Testis (tissue), 5 donors: ENCODE measurements at places on chromosomes 12 and 14. TPM values are rescaled to one million over a fixed set of nuclear protein-coding genes. Genes with fewer than 3 reads are reported as not detected.
A peak's percentile ranks its signal among the peaks of the same experiment; 100 is the strongest.

Gene CACNA2D4
- total RNA-seq = 15.8 TPM

Gene OLR1
- total RNA-seq = 2.5 TPM

Gene EMP1
- total RNA-seq = 29.2 TPM

Gene YARS2
- total RNA-seq = 19.5 TPM

Gene PCED1B
- 56.1 TPM for total RNA-seq

Gene TESPA1
- 0.79 TPM for total RNA-seq

Gene SERPINA5
- 1,154 TPM for total RNA-seq

- H3K4me3 ChIP-seq = no peak overlapping the region
- H3K4me1 ChIP-seq = no peaks in the 10 kb centered on the region
- H3K36me3 ChIP-seq = no peaks in the 10 kb centered on the region
- no peaks in the 10 kb centered on the region for H3K27me3 ChIP-seq
Measured at GRCh38 chr12:50314636-50315312, 31.5 kb upstream of the LIMA1 start.

- peak overlapping the region; percentile 99 for H3K27ac ChIP-seq
- no peaks in the 10 kb centered on the region for H3K27me3 ChIP-seq
- H3K4me3 ChIP-seq = peak overlapping the region; percentile 98
Measured at GRCh38 chr12:6752167-6752920, 597 bp downstream of the MLF2 start.

GRCh38 chr14:56422703-56423213 lies 156.8 kb upstream of the TMEM260 start:
- H3K27ac ChIP-seq = no peak overlapping the region
- no peaks in the 10 kb centered on the region for H3K36me3 ChIP-seq
- H3K27me3 ChIP-seq = no peaks in the 10 kb centered on the region
- peak; percentile 71 for DNase-seq
- peaks cover 7% of the 10 kb centered on the region for H3K4me1 ChIP-seq

- H3K27ac ChIP-seq = no peak overlapping the region
- no peak for DNase-seq
- H3K4me1 ChIP-seq = no peaks in the 10 kb centered on the region
- H3K4me3 ChIP-seq = no peak overlapping the region
Measured at GRCh38 chr12:1805441-1806081, 14.8 kb upstream of the LRTM2 start.

- H3K27me3 ChIP-seq = no peaks in the 10 kb centered on the region
- H3K27ac ChIP-seq = no peak overlapping the region
- no peaks in the 10 kb centered on the region for H3K36me3 ChIP-seq
- H3K4me1 ChIP-seq = no peaks in the 10 kb centered on the region
Measured at GRCh38 chr12:43338848-43339526, 213.0 kb downstream of the ADAMTS20 start.

GRCh38 chr12:98127336-98127679 lies 388.1 kb upstream of the TMPO start:
- H3K36me3 ChIP-seq = no peaks in the 10 kb centered on the region
- no peak for DNase-seq
- no peaks in the 10 kb centered on the region for H3K27me3 ChIP-seq
- peaks cover 4% of the 10 kb centered on the region for H3K4me1 ChIP-seq

GRCh38 chr12:88245905-88246304 lies 103.8 kb downstream of the TMTC3 start:
- no peaks in the 10 kb centered on the region for H3K27me3 ChIP-seq
- H3K4me3 ChIP-seq = no peak overlapping the region
- no peak for DNase-seq

DNA sequence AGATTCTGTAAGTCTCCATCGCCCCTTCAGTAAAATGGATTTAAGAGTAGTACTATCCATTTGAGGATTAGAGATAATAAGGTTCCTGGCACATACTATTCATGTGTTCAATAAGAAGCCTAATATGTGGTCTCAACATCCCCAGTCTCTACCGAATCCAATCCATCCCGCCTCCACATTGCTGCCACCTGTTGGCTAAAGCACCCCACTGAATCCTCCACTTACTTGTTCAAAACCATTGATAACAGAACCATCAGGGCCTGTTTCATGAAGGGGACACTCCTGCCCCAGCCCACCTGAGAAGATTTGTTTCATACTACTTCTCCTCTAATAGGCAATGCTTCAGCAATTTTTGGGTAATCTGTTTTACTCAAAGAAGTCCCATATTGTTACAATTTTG lies 147.5 kb downstream of the SLC2A13 start:
- H3K27ac ChIP-seq = no peak overlapping the region
- DNase-seq = no peak
- H3K4me3 ChIP-seq = no peak overlapping the region
- H3K27me3 ChIP-seq = no peaks in the 10 kb centered on the region
- no peaks in the 10 kb centered on the region for H3K36me3 ChIP-seq

DNA sequence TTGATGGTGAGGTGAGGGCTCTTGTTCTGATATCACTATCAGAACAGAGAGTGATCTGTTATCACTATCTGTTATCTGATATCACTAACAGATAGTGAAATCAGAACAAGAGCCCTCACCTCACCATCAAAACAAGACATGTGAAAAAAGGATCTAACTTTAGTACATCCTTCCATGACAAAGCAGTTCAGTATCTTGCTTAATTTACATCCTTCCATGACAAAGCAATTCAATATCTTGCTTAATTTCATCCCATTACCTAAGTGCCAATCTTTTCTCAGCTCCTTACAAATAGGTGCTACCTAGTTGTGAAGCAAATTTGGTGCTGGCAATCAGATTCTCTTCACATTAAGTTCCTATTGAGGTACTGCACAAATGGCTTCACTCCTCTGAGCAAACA lies 1865.6 kb upstream of the FLRT2 start:
- H3K36me3 ChIP-seq = no peaks in the 10 kb centered on the region
- no peaks in the 10 kb centered on the region for H3K4me1 ChIP-seq
- H3K4me3 ChIP-seq = no peak overlapping the region

DNA sequence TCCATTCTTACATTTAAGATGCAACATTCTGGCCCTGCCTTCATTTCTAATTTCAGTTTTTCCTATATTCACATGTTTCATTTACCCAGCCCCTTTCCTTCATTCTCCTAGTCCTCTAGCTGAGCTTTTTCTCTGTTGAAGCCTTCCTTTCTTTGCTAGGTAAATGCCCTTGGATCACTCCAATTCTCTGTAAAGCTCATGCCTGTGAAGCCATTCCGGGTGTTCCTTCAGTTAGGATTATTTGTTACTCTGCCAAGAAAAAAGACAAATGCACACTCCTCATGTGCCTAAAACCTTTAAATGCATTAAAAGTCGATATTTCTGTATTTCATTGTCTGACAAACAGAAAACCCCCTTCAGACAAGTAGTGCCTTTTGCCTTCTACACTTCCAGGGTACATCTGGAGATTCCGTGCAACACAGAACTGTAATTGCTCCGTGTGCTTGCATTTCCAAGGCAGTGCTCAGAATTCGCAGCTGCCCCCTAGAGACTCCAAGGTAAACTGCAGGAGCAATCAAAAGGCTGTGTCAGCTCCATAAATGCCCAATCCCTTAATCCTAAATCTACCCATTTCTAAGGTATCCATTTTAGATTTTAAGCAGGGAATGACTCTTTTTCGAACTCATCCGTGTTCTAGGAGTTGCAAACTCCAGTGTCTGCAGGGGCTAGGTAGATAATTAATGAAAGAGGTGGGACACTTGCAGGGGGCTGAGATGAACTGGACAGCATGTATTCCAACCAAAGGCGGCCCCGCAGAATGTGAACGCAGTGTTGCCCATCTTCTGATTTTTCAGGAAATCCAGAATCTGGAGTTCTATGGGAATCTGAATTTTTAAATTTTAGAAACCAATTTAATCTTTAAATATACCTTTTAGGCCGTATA lies 320.2 kb downstream of the GRIN2B start:
- no peaks in the 10 kb centered on the region for H3K36me3 ChIP-seq
- H3K27ac ChIP-seq = no peak overlapping the region
- H3K27me3 ChIP-seq = no peaks in the 10 kb centered on the region
- DNase-seq = peak; percentile 72

DNA sequence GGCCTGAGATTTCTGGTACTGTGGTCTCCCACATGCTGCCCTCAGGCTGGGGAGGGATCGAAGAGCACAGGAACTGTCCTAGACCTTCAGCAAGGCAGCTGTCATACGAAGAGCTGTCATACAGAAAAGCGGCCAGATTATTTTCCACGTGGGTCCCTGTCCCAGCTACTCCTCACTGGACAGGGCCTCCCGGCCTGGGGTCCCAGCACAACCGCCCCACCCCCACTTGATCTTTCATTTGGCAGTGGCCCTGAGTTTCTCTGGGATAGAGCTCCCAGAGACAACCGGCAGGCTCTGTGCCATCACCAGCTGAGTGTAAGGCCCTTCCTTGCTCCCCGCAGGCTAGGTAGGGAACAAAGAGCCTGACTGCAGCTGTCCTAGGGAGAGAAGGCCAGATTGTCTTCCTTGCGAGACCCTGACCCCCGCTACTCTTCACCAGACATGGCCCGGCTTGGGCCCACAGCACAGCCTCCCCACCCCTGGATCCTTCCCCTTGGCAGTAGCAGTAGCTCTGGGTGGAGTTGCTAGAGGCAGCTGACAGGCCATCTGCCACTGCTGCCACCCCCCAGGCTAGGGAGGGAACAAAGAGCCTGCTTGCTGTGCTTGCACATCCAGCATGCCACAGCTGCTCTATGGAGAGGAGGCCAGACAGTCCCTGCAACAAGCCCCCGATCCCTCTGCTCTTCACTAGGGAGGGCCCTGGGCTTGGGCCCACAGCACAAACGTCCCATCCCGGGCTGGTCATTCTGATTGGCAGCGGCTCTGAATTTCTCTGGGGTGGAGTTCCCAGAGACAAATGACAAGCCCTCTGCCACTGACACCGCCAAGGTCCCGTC lies 3.1 kb upstream of the OR4N2 start:
- no peaks in the 10 kb centered on the region for H3K36me3 ChIP-seq
- no peaks in the 10 kb centered on the region for H3K27me3 ChIP-seq
- no peak overlapping the region for H3K27ac ChIP-seq
- no peak for DNase-seq

- H3K27ac ChIP-seq = no peak overlapping the region
- no peaks in the 10 kb centered on the region for H3K27me3 ChIP-seq
- DNase-seq = no peak
- no peaks in the 10 kb centered on the region for H3K4me1 ChIP-seq
- H3K4me3 ChIP-seq = no peak overlapping the region
- no peaks in the 10 kb centered on the region for H3K36me3 ChIP-seq
Measured at GRCh38 chr12:80299219-80299618, 144.8 kb upstream of the PTPRQ start.

- no peaks in the 10 kb centered on the region for H3K4me1 ChIP-seq
- H3K36me3 ChIP-seq = no peaks in the 10 kb centered on the region
- no peaks in the 10 kb centered on the region for H3K27me3 ChIP-seq
- H3K4me3 ChIP-seq = no peak overlapping the region
- no peak overlapping the region for H3K27ac ChIP-seq
Measured at GRCh38 chr12:16607906-16608775, 2.2 kb upstream of the LMO3 start.

- no peak overlapping the region for H3K27ac ChIP-seq
- H3K4me3 ChIP-seq = no peak overlapping the region
- no peaks in the 10 kb centered on the region for H3K36me3 ChIP-seq
- no peaks in the 10 kb centered on the region for H3K27me3 ChIP-seq
- H3K4me1 ChIP-seq = no peaks in the 10 kb centered on the region
Measured at GRCh38 chr14:36430169-36430568, 89.9 kb downstream of the NKX2-1 start.

DNA sequence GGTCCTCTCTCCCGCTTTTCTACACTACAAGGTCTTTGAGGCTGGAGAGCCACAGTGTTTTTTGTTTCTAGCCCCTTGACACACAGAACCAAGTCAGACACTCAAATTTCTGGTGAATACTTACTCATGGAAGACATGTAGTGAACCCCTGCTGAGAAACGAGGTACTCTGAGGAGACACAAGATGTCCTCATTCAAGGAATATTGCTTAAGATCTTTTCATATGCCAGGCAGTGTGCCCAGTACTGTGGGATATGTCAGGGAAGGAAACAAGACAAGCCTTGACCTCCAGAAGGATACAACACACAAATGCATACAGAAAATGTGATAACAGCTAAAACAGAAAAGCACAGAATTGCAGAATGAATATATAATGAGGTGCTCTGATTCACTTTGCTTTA lies 75.9 kb downstream of the TMTC1 start:
- no peak for DNase-seq
- no peak overlapping the region for H3K27ac ChIP-seq
- H3K4me3 ChIP-seq = no peak overlapping the region
- peaks cover 8% of the 10 kb centered on the region for H3K4me1 ChIP-seq
- H3K36me3 ChIP-seq = no peaks in the 10 kb centered on the region

GRCh38 chr14:77882636-77883035 lies 82.7 kb downstream of the ADCK1 start:
- no peak overlapping the region for H3K4me3 ChIP-seq
- H3K27me3 ChIP-seq = no peaks in the 10 kb centered on the region
- H3K27ac ChIP-seq = no peak overlapping the region
- H3K4me1 ChIP-seq = no peaks in the 10 kb centered on the region
- DNase-seq = no peak

- H3K4me3 ChIP-seq = no peak overlapping the region
- no peak overlapping the region for H3K27ac ChIP-seq
- H3K36me3 ChIP-seq = no peaks in the 10 kb centered on the region
Measured at GRCh38 chr14:56659964-56660551, 80.5 kb downstream of the TMEM260 start.
